ENCODE measurements at places on chromosomes 7 and 10.

DNA sequence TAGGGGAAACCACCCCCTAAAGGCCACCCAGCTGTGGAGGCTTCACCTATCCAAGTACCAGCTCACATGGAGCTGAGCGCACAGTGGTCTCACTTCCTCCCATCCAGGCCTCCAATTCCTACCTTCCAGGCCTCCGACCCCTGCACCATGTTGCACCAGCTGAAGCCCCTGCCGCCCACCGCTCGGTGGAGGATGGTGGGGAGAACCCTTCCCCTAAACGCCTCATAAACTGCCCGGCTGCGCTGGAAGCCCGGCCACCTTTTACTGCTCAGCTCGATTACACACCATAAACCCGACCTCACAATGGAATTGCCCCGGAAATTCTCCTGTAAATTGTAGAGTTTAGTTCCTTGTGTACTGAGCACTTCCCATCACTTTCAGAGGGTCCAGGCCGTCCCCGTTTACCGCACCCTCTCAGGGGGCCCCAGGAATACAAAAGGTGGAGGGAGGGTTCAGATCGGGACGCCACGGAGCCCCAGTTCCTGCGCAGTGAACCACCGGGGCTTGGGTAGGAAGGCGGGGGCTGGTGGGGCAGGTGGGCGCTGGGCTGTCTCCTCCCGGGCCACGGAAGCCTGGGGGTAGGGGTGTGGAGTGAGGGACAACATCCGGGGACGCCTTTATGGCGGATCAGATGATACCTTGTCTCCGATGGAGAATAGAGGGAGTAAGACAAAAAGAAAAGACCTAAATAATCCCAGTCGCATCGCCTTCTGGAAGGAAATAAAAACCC lies 1.4 kb upstream of the HOXA7 start:
- DNase-seq, result no peak

GRCh38 chr10:71251319-71251718 lies 38.9 kb downstream of the UNC5B start:
- DNase-seq, result no peak

DNA sequence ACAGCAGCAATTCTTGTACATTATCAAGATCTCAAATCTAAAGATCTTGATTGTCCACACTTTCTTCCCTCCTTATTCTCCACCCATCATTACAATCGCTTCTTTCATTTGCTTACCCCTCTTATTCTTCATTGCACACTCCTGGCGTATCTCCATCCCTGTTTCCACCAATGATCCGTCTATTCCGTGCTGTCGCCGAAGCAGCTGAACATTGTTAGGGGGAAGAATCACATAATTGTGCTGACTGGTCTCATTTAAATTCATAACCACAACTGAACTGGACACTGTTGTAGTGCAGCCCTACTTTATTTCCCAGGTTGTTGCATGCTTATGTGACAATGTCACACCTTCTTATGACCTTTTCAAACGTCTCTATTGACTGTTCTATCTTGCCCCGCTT lies 18.9 kb upstream of the NRP1 start:
- no peak for DNase-seq

- no peak for DNase-seq
Measured at GRCh38 chr7:112280267-112280666, 73.8 kb downstream of the ZNF277 start.

GRCh38 chr7:144489504-144489903 lies 86.0 kb upstream of the NOBOX start:
- no peak for DNase-seq

- DNase-seq, result no peak
Measured at GRCh38 chr10:103281753-103282152, 4.8 kb downstream of the INA start.

DNA sequence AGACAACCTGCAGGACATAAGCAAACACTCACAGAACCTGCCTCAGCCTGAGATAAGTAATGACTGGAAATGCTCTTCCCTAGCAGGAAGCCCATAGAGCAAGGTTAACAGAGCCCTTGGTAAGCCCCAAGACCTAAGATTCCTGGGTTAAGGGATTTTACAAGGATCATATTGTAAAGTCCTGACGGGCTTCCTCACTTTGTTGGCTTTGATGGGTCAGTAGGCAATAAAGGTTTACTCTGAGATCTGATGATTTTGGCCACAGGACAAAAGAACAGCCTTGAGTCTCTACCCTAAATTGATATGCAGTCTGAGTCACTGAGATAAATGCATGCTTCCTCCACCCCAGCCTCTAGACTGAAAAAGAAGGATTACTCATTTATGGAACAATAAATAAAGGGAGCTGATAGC lies 270.8 kb downstream of the HTR7 start:
- no peak for DNase-seq

DNA sequence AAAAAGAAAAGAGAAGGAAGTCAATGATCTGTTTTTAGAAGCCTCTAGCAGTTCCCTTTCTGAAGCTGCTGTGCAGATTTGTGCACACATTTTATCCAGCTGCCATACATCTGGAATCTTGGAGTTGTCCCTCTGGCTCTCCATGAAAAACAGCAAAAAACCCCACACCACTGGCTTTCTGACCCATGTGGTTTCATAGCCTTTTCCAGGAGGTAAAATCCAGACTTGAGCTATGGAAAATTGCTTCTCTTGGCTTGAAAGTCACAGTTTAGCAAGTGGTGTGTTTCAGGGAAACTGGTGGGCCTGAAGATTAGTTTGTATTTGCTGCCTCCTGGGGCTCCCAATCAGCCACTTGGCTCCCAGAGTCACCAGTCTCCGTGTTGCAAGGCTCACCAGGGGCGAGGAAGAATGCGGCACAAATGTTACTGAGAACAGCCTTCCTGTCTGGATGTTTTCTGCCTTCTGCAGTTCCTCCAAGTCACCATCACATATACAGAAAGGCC lies 50.1 kb upstream of the ADRB1 start:
- no peak for DNase-seq

DNA sequence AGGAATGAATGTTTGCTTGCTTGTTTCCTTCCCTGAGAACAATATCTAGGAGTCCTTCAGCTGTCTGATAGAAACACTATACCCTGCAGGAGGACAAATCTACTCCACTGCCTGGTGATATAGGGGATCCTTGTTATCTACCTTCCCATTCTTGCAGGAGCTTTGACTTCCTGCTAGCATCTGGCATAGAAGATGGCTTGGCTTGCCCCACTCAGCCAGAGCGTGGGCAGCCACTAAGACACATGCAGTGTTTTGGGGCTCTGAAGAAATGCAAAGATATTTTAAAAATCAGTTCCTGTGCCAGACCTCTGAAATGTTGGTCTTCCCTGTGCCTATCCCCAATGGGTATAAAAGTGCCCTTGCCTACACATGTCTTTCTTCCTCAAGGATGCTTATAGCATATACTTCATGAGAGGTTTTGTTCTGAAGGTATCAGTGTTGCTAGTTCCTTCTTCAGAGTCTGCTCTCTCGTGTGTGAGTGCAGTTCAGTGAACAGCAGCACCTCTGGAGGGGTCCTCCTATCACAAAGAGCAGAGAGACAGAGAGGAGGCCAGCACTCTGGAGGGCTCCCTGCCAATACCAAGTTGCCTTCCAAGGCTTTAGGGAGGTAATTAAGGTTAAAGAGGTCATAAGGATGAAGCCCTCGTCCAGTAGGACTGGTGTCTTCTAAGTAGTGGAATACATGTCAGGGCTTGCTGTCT lies 149.1 kb upstream of the CALCR start:
- no peak for DNase-seq

GRCh38 chr10:65950075-65950474 lies 975.8 kb upstream of the LRRTM3 start:
- no peak for DNase-seq

DNA sequence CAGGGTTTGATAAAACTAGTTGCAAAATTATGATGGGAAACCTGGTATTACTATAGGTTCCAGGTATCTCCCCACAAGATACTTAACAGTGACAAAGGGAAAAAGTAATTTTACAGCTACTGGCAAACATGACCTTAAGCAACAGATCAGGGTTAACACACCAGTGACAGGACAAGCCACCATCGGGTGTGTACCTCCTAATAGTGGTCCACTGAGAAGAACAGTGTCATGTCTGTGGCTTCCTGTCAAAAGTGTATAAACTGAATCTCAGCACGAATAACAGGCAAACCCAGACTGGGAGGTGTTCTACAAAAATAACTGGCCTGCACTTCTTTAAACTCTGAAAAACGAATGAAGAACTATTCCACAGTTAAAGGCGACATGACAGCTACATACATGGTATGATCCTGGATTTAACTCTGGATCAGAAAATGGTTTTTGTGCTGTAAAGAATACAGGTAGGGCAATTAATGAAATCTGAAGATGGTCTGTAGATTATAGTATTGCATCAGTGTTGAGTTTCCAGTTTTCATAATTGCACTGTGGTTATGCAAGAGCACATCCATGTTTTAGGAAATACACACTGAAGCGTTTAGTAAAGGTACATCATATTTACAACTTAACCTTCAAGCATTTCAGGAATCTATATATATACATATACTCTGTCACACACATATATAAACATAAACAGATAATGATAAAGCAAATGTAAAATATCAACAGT lies 32.0 kb upstream of the ARMS2 start:
- DNase-seq, result no peak

DNA sequence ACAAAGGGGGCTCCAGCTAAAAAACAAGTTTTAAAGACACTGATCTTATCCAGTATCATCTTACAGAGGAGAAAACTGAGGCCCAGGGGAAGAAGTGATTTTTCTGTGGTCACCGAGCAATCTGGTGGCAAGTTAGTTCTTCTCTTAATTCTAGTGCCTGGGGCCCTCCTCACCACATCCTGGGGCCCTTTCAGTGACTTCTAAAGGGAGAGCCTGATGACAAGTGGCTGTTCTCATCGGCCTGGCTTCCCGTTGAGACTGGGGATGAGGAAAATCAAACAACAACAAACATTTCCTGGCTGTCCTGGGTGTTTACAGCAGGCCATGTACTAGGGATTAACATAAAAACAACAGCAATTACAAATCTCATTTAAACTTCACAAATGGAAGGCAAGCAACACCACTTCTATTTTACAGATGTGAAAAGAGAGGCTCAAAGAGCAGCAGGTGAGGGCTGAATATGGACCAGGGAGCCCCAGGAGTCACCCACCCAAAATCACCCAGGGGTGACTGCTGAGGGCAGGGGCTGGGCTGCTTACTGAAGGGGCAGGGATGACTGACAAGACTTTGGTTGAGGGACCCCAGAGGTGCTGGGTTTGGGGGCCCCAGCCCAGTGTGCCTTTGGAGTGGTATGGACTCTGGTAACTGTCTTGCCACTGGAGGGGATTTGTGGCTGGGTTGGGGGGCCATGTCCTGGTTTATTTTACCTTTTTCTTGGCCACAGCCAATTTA lies 24.7 kb upstream of the MTPAP start:
- peak; percentile 50 for DNase-seq

DNA sequence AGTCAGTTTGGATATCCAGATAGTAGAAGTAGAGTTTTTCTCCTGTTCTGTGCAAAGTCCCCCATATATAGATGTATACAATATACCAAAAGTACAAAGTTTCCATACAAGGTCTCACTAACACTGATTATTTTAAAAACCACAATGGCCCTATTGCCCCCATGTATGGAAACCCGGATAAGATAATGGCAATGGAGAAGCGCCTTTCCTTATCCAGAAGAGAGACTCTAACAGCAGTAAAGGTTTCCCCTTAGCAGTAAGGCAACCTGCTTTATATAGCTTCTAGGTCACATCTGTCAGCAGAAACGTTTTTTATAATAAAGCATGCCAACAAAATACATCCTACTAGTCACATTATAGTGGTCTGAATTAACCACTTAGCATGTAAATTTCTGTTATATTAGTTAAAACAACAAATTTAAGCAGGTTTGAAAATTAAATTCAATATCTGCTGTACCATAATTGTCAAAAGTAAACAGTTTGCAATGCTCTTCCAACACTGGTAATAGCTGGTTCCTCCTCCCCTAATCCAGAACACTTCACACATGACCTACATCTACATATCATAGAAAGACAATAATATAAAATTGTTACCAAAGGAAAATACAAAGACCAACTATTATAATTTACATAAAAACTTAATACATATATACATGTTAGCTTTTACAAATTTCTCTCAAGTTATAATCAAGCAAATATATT lies 22.4 kb downstream of the USP6NL start:
- DNase-seq, result no peak

DNA sequence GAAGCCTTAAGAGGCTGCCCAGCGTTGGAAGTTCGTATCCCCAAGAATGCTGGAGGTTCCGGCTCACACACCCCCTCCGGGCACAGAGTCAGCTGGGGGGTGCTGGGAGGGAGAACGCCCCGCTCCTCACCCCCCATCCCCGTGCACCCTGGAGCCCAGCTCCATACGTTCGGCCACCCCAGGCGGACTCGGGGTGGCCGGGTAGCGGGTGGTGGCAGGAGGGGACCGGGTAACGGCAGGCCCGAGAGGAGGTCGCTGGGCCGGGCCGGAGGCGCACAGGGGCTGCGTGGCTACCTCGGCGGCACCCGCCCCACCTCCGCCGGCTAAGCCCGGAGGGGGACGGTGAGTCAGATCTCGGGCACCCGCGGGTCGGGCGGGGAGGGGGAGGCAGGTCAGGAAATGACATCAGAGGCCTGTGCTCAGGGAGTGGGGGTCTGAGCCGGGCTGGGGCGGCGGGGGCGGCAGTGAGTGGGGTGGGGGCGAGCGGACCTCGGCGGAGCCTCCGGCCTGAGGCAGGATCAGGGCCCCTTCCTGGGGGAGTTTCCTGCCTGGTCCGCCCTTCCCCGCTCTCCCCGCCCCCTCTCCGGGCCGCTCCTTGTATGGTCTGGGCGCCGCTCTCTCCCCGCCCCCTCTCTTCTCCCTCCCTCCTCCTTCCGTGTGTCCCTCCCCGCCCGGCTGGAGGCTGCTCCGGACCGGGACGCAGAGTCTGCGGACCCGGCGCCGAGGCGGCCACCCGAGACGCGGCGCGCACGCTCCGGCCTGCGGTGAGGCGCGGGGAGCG lies at the start of gene ZYX:
TSS of gene ZYX (plus strand) at position 700 of the 781 bp plus-strand sequence. CDS start 227 bp downstream, outside the sequence.
- peak; percentile 95 for DNase-seq

DNA sequence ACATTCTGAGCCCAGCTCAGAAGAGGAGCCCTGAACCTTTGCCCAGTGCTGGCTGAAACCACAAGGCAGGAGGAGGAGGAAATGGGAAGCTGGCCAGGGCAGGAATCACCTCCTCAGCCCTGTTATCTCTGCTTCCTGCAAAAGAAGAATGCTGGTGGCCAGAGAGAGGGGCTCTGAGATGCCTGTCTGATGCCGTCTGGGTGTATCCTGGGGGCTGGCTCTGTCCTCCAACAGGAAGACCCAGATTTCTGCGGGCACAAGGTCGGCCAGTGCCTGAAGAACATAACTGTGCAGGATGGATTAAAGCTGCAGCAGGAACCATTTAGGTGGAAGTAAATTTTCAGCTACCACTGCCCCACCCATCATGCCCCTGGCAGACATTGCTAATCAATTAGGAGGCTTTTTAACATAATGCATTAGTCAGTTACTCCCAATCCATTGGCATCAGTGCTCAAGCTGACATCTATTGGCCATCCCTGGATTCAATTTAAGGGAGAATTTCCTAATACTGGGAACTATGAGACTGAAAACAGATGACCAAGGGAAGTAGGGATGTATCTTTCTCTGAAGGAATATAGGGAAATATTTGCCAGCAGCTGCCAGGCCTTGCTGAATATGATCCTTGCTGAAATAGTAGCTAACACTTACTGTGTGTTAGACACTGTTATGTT lies 67.7 kb downstream of the COL13A1 start:
- no peak for DNase-seq

Data from activated CD8-positive, alpha-beta memory T cell treated with anti-CD3 and anti-CD28 coated beads for 24 hours (primary cell).